ENCODE measurements at places on chromosomes 7 and 10.

DNA sequence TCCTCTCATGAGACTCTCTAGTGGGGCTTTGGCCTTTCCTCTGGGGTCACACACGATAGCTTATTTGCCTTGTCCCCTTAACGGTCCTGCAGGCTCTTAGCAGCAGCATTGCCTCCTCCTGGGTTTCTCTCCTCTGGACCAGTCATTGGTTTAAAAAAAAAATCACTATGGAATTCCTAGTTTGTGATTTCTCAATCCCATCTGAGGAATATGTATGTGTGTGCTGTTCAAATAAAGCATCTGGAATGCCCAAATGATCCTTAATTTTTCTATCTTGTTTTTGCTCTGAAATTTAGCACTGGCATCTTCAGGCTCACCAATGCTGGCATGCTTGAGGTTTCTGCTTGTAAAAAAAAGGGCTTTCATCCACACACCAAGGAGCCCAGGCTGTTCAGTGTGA, 30.5 kb downstream of the ACTA2 start:
- no peak for DNase-seq

GRCh38 chr10:10902951-10903350, 114.7 kb upstream of the CELF2 start:
- no peak for DNase-seq

DNA sequence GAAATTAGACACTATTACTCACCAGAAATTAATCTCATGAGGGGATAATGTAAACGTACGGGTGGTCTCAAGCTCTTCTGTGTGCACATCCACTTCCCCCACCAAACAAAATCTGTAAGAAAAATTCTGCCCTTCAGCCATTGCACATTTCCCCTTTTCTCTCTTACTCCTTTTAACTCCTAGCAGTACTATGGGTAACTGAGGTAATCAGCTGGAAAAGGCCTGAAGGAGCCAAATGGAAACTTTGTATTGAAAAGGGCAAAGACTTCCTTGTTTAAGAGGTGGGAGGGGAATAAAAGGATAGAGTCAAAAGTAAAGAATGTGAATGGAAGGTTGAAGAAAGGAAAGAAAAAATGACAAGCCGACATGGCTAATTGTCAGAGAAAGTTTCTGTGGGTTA, 273.8 kb downstream of the RNLS start:
- no peak for DNase-seq

GRCh38 chr7:105656922-105657521, 75.7 kb upstream of the EFCAB10 start:
- peak; percentile 57 for DNase-seq

- DNase-seq: no peak
Measured at GRCh38 chr7:99042957-99043356, 101.0 kb downstream of the SMURF1 start.

DNA sequence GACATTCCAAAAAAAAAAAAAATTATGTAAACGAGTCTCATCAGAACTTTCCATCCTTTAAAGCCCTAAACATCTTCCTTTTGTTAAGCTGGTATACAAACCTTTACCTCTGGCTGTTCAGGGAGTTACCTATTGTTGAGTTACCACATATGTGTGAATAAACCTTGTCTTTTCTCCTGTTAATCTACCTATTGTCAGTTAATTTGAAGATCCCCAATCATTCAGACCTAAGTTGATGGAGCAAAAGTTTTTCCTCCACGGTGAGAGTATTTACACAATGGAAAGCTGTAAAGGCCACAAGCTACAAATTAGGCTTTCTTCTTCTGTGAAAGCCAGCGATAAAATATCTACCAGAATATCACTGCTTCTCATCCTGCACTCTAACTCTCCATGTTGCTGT, 80.3 kb downstream of the SKAP2 start:
- no peak for DNase-seq

GRCh38 chr7:90536449-90536848, 59.7 kb upstream of the CDK14 start:
- DNase-seq: no peak

DNA sequence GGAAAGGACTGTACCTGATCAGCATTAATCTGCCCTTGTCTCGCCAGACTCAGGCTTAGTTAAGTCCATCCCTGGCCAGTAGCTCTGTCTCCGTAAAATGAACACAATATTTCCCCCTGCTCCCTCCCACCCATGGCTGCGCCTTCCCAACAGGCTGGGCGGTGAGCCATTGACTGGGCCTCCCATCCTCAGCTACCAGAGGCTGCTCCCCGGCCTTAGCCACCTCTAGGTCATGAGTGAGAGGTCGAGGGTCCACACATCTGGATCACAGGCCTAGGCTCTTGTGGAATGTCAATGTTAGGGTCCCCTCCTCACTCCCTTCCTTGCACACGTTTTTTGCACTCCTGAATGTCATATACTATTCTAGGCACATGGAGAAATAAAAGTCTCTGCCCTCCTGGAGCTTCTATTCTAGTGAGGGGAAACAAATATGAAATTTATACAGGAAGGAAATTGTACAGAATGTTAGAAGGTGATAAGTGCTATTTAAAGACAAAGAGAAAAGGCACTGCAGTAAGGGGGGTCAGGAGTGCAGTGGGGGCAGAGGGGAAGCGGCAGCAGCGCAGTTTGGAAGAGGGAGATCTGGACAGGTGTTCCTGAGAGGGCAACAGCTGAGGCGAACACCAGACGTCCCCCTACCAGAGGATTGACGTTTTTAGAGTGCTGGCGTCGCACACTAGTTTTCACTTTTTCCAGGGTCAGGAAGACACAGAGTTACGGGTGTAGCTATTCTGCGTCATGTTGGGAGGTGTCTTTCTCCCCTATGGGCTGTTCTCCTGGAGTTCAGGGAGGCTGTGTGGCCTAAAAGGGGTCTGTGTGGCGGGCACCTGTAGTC, 17.2 kb upstream of the EIF5AL1 start:
- no peak for DNase-seq

DNA sequence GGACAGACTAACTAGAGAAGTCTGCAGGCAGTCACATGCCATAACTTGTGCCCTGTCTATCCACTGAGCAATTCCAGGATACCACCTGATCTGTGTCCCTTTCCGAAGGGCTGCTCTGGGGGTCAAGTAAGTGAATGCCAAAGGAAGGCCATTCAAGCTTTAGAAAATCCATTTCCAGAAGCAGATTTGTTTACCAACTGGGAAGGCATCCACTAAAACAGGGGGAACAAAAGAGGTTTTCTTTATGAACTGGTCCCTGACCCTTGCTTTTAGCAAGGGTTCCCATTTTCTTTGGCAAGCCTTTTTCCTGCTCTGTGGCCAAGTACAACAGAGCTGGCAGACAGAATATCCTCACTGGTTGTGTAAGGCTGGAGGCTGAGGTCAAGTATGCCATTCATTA, 36.5 kb downstream of the ITPRID1 start:
- no peak for DNase-seq

DNA sequence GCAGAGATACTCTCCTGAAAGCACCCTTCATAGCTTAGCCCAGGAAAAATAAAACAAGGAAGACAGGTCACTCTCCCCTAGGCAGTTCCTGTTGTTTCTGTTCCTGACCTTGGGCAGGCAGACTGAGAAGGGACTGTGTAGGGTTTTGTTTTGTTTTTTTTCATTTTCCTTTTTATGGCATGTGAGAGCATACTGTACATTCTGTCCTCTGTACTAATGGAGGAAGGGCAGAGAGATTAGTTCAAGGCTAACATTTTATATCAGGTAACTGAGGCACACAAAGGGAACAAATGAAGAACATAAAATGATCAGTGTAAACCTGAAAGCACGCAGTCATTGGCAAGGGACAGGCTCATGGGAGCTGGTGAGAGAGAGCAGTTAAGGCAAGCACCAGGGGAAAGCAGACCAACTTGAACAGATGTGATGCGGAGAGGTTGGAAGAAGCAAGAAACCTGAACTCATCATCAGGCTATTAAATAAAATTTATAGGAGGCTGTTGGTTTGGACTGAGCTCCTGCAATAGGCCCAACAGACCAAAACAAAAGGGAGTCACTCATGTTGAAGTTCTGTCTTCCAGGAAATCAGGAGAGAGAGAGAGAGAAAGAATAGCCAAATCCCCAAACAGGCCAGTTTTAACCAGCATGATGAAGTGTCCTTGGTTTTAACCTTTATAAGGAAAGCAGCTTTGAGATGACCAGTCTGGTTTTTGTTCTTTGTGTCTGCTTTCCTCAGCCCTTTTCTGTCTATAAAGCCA, 34.1 kb upstream of the PDCD4 start:
- DNase-seq: no peak

DNA sequence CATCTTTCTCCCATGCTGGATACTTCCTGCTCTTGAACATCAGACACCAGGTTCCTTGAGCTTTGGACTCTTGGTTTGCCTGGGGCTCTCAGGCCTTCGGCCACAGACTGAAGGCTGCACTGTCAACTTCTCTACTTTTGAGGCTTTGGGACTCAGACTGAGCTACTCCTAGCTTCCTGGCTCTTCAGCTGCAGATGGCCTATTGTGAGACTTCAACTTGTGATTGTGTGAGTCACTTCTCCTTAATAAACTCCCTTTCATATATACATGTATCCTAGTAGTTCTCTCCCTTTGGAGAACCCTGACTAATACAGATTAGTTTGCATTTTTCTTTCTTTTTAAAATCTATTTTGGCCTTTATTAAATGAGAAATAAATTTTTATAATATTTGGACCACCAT, 276.2 kb upstream of the SEMA3C start:
- no peak for DNase-seq

DNA sequence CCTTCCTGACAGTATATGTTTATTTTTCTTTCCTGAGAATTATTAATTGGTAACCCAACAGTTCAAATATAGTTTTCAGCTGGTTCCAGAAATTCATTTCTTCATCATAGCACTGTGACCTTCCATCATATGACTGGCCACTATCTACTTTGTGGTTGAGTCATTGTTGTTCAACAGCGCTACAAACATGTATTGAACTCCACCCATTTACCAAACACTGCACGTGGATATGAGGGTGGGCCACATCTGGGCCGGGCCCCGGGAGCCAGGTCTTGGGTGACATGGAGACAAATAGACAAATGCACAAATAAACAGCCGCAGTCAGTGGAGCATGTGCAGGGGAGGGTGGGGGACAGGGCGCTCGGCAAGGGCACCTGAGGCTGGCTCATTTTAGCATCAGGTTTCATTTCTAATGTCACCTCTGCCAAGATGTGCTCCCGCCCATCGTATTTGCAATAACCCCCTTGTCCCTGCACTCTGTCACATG, 24.0 kb upstream of the EEPD1 start:
- DNase-seq: no peak

DNA sequence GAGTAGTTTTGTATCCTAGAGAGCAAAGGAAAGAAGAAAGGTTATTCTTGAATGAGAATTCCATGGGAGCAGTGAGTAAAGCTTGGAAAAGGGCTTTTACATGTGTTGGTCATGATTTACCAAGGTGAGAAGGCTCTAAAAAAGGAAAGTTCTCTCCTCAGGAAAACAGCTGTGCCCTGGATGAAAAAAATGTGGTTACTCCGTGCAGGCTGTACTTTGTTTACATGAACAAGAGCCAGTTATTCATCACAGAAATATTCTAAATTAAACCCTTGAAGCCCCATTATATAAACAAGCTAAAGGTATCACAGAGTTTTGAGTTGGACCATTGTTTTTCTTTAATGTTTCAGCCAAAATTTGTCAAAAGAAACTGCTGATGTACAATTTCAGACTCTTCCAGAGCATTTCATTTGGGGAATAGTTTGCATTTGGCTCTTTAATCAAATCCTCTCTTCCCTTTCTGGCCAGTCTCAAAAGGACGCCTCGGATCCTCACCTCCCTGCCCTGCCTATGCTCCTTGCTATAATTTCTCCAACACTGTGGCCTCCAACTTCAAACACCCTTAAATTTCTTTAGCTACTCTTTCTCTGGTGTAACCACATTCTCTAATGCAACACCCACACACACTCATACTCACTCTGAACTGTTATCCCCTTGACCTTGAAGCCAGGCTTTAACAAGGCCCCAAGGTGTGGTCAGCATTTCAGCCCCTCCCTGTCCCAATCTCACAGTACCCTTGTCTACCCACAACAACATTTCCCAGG, 47.4 kb downstream of the AFAP1L2 start:
- DNase-seq: no peak

GRCh38 chr7:140657891-140658290, 14.9 kb upstream of the ADCK2 start:
- no peak for DNase-seq

DNA sequence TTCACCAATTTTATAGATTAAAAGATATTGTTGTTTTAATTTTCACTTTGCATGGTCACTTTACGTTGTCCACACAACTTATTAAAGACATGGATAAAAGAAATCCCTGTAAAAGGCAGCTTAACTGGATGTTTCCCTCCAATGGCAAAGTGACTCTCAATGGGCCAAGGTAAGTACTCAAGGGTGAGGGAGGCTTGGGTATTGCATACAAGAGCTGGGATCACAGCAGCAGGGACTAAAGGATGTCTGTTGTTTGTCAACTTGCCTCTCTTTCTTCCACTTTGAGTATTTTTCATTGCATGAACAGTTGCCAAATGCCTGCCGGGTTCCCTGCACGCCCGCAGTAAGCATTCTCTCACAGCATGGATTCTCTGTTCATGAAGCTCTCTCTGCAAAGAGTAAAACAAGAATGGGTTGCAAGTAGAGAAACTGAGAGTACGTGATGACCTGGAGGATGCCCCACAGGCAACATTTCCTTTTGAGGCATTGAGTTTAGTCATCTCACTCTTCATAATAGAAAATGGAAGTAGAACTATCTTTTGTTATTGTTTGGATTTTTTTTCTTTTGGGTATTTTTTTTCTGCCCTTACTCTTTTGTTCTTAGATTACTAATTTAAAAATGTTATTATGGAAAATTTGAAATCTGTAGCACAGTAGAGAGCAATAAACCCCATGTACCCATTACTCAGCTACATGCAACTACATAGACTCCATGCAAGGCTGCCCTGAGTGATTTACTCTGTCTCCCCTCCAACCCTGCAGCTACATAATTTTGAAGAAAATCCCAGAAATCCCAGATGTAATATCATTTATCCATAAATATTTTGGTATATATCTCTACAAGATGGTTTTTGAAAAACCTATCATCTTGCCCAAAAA, 26.3 kb downstream of the GPR141 start:
- no peak for DNase-seq
